ENCODE measurements at places on chromosomes 5 and 9. TPM values are rescaled to one million over a fixed set of nuclear protein-coding genes. Genes with fewer than 3 reads are reported as not detected.

The RNF208 gene
- 5.0 TPM for total RNA-seq

The PKD2L2 gene
- not detected for total RNA-seq

The OBP2B gene
- not detected for total RNA-seq

The PTGR1 gene
- 0.94 TPM for total RNA-seq

The ITGA1 gene
- 23.6 TPM for total RNA-seq

The TARS1 gene
- total RNA-seq = 168 TPM

The KCNN2 gene
- total RNA-seq = not detected

The COL23A1 gene
- total RNA-seq = 0.83 TPM

The WDR31 gene
- total RNA-seq = 1.00 TPM

The STRBP gene
- 30.3 TPM for total RNA-seq

The CYLC2 gene
- total RNA-seq = not detected

The MYOZ3 gene
- total RNA-seq = not detected

The MEIKIN gene
- total RNA-seq = 1.2 TPM

The PAM gene
- 31.2 TPM for total RNA-seq

The GGTA1 gene
- total RNA-seq = not detected

The SV2C gene
- 0.03 TPM for total RNA-seq

The SNCAIP gene
- not detected for total RNA-seq

The MSX2 gene
- total RNA-seq = not detected

The ACOT12 gene
- not detected for total RNA-seq

The DELE1 gene
- 71.2 TPM for total RNA-seq

The NHP2 gene
- 124 TPM for total RNA-seq

The DAB2IP gene
- 0.25 TPM for total RNA-seq

The HK3 gene
- 1.3 TPM for total RNA-seq

The BRINP1 gene
- not detected for total RNA-seq

The PCDHGC5 gene
- not detected for total RNA-seq

The CCIN gene
- 0.14 TPM for total RNA-seq
